ENCODE measurements at places on chromosomes 1 and 21.

GRCh38 chr1:8646996-8647395, 170.4 kb downstream of the RERE start:
- DNase-seq, result no peak

- no peak for DNase-seq
Measured at GRCh38 chr1:67704351-67704750, 19.4 kb downstream of the GADD45A start.

DNA sequence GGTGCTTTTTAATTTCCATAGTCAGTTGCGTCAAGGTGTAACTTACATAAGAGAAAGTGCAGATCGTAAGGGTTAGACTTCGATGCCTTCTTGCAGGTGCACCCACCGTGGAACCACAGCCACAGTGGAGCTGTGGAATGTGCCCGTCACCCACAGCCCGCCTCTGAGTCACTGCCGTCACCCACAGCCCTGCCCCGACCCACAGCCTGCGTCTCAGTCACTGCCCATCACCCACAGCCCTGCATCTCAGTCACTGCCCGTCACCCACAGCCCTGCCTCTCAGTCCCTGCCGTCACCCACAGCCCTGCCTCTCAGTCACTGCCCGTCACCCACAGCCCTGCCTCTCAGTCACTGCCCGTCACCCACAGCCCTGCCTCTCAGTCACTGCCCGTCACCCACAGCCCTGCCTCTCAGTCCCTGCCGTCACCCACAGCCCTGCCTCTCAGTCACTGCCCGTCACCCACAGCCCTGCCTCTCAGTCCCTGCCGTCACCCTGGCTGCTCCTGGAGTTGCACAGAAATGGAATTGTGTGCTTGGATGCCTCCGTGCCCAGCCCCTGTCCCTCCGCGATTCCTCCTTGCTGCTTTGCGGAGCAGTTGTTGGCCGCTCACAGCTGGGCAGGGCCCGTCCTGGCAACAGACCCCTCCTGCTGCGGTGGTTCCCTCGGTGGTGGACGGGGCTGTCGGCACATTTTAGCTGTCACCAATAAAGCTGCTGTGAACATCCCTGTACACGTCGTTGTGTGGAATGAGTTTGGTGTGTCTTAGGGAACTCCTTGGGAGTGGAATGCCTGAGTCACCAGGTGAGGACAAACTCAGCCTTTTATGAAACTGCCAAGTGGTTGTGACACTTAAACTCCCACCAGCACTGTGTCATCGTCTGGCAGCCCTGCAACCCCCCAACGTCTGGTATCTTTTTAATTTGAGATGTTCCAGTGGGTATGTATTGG, 44.9 kb upstream of the COL6A2 start:
- peak; percentile 59 for DNase-seq

GRCh38 chr1:85342207-85342606, 65.8 kb upstream of the BCL10 start:
- DNase-seq, result no peak

DNA sequence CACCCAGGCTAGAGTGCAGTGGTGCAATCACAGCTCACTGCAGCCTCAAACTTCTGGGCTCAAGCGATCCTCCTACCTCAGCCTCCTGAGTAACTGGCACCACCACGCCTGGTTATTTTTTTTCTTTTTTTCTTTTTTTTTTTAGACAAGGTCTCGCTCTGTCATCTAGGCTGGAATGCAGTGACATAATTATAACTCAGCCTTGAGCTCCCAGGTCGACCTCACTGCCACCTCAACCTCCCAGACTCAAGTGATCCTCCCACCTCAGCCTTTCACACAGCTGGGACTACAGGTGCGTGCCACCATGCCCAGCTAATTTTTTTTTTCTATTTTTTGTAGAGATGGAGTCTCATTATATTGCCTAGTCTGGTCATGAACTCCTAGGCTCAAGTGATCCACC, 66.9 kb upstream of the ECE1 start:
- no peak for DNase-seq

GRCh38 chr1:246195296-246195695, 311.8 kb downstream of the SMYD3 start:
- DNase-seq, result no peak

- DNase-seq, result no peak
Measured at GRCh38 chr1:95203908-95204437, 30.0 kb upstream of the RWDD3 start.

GRCh38 chr1:42385283-42385682, 4.7 kb downstream of the RIMKLA start:
- no peak for DNase-seq

DNA sequence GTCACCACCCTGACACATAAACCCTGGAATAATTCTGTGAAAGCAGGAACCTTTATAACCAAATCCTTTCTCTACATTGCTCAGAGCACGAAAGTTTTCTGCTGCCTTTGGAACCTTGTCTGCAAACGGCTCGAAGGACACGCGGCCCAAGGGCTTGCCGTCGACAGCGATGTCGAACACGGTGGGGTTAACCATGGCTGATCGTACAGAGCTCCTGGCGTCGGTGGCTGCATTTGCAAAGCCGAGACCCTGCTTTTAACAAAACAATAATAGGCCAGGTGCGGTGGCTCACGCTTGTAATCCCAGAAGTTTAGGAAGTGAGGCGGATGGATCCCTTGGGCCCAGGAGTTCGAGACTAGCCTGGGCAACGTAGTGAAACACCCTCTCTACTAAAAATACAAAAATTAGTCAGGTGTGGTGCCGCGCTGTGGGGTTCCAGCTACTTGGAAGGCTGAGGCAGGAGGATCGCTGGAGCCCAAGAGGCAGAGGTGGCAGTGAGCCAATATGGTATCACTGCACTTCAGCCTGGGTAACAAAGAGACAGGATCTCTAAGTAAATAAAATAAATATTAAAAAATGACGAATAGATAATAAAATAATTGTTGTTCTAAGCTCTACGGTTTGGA, 2.2 kb upstream of the EIF2B3 start:
- no peak for DNase-seq

- DNase-seq, result no peak
Measured at GRCh38 chr1:47759251-47759935, 237.8 kb downstream of the TRABD2B start.

Measured in stimulated activated CD8-positive, alpha-beta memory T cell treated with anti-CD3 and anti-CD28 coated beads, Interleukin-15, amount 100 ng/mL, for 4 hours (primary cell).